Suppressor macrophage (primary cell): ENCODE measurements at places on chromosomes 2 and 18.

GRCh38 chr2:113283704-113284284, 5.1 kb upstream of the PAX8 start:
- no peak for DNase-seq

DNA sequence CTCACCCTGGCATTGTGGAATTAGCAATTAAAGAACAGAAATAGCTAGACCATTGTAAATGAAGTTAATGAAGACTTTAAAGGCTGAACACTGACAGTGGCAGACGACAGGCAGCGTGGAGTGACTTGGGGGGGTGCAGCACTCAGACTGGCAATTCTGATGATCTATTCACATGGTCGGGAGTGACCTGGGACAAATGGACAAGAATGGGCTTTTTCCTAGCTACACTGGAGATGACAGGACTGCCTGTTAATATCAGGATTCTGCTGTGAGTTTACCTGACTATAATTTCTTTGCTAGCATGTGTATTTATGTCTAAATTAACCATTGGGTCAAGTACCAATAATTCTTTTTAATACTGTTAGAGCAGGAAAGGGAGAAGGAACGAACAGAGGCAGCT, 199.6 kb downstream of the FBXO15 start:
- DNase-seq = no peak

DNA sequence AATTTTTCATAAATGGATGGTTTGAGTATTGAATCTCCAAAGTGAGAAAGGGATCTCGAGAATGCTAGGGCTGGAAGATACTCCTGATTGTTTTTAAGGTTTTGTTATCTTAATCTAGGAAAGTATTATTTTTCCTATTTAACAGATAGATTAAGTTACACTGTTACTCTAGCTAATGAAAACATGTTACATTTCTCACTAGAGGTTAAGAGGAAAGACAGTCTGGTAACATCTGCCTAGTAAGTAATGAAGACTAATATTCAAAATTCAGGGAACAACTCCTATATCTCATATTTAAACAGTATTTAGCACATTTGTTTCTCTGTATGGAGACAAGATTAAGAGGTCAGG, 2.0 kb downstream of the GALNT3 start:
- DNase-seq = no peak

GRCh38 chr2:8133363-8133762, 548.5 kb upstream of the ID2 start:
- no peak for DNase-seq

GRCh38 chr2:205483095-205483494, 199.2 kb upstream of the NRP2 start:
- no peak for DNase-seq

DNA sequence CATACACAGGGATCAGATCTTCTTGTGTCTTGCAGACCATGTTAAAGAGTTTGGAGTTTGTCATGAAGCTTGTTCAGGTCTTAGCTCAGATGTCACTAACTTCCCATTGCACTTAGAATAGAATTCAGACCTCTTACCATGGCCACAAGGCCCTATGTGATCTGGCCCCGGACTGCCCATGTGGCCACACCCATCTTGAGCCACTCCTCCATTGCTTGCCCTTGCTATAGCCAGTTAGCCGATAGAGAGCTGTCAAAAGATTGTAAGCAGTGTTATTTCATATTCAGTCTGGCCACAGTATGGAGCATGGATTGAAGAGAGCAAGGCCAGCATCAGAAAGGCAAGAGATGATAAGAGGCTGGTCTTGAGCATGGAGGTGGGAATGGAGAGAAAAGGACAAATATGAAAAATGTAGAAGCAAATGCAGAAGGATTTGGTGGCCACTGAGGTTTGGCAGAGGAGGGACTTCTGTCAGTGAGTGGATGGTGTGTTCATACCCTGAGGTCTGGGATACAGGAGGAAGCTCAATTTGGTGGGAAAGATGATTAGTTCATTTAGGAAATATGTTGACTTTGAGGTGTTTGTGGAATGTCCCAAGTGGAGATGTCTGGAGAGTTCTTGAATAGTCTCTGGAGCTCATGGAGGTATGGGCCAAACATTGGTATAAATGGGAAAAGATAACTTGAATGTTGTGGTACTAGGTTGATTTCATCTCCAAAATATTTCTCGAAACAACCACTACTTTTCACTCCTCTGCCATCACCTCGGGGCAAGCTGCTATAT, 10.6 kb downstream of the DGUOK start:
- DNase-seq = no peak

- DNase-seq = no peak
Measured at GRCh38 chr2:221205103-221205673, 366.9 kb downstream of the EPHA4 start.

DNA sequence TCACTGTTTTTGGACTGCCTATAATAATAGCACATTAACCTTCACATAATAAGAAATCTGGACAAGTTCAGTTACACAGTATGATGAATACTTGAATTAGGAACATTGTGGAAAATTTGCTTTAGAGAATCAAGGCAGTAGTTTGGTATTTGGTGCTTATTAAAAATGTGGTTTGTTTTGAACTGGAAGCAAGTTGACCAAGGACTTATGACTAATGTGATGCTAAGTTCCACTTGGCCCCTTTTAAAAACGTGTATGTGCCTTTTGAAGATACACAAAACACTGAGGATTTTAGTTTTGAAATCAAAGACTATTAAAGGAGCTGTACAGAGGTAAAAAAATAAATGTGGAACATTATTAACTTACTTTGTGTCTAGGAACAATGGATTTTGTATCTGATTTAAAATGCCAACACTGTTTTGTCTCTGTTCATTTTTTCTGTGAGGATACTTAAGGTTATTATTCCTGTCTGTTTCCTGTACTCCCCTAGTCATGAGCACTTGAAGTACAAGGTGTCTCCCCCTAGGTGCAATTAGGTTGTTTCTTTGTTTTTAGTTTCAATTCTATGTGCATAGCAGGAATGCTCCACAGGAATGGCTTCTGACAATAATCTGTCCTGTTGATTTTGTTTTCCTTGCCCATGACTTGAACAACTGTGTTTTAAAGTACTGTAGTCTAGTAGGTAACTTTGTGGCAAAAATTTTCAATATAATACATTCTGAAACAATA, 49.6 kb upstream of the PTH2R start:
- DNase-seq = no peak

- peak; percentile 56 for DNase-seq
Measured at GRCh38 chr2:134727385-134727784, 8.6 kb upstream of the TMEM163 start.

DNA sequence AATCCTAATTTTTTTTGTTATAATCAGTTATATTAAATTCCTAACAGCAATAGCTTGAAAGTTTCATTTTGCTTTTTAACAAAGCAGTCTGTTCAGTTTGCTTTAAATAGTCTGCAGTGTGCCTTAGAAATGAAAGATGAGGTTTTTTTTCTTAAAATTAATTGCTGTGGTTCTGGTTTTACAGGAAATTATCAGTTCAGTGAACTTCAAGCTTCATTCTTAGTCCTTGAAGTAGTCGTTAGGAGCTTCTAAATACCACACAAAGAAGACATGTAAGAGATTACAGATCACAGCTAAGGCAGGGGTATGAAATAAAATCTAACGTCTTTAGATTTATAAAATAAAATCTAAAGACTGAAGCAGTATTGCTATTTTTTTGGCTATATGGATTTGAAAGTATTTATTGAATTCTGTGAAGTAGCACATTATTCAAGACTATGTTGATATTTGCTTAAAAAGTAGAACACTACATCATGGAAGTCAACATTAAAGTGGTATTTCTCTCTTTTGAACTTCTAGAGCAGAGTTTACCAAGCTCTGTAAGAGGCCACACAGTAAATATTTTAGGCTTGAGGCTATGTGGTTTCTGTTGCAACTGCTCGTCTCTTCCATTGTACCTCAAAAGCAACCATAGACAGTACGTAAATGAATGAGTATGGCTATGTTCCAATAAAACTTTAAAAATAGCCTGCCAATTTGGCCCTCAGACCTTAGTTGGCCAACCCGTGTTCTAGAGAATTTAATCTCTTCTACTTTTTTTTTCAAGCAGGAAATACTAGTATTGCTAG, 81.5 kb upstream of the STON1 start:
- DNase-seq = no peak

GRCh38 chr18:58671632-58672564, 633 bp downstream of the MALT1 start:
- DNase-seq = peak; percentile 80

DNA sequence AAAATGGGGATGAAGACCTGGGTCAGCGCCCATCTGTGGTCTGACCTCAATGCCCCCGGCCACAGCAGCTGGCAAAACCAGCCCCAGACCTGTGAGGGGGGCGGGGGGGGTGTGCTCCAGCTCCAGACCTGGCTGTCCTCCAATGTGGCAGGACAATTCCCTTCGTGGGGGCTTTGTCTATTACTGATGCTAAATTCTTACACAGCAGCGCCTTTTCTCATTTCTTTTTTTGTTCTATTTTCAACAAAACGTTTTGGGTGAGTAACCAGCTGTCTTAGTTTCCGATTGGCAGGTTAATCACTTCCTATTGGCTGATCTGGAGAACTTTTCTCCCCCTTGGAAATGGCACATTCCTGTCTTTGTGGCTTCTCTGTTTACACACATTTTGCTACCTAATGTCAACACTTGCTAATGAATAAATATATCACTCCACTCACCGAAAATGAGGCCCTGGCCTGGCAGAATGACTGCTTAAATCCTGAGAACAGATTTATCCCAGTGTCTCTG, 4.4 kb downstream of the SMAD7 start:
- no peak for DNase-seq

DNA sequence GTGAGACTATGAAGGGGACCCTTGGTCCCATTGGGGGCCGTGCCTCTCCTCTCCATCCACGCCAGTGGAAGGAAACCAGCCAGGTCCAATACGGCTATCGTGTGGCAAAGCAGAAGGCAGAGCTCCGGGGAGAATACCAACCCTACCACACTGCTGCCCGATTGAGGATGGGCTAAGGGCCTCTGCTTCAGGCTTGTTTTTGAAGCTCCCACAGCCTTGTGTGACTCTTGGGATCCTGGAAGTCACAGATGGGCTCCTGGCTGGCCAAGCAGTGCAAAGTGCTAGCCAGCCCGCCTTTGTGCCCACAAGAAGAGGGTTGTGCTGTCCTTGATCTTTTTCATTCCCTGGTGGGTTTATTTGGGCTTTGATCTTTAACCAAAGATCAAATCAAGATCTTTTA, 70.6 kb upstream of the ID2 start:
- DNase-seq = no peak

GRCh38 chr2:127176371-127177311, 43.5 kb downstream of the CYP27C1 start:
- DNase-seq = peak; percentile 83

GRCh38 chr2:37993143-37993542, 68.1 kb downstream of the RMDN2 start:
- peak; percentile 15 for DNase-seq

- DNase-seq = no peak
Measured at GRCh38 chr18:48867978-48868377, 82.8 kb downstream of the SMAD7 start.

- DNase-seq = peak; percentile 61
Measured at GRCh38 chr2:27667446-27667845, 3.8 kb downstream of the SLC4A1AP start.

DNA sequence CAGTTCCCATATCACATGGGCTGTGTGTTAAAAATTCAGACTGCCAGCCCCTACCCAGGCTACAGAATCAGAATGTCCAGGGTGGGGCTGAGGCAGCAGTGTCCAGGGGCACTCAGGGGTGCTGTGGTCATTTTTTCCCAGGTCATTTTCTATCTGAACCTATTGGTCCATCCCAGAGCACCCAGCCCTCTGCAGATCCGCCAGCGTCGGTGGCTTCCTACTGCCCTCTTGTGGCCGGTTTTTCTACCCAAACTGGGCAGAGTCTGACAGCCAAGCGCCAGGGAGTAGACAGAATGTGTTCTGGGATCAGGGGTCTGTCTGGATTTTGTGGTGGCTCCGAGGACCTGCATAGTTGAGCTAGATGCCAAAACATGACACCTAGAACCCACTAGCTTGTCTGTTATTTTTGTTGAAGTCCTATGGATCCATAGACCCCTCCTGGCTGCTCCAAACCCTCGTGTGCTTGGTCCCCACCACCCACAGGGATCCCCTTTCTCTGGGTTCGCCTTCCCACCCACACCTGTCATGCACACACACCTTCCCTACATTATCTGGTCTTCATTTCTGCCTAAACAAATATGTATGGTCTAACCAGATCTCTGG, 34.1 kb upstream of the RMDN2 start:
- peak; percentile 87 for DNase-seq

DNA sequence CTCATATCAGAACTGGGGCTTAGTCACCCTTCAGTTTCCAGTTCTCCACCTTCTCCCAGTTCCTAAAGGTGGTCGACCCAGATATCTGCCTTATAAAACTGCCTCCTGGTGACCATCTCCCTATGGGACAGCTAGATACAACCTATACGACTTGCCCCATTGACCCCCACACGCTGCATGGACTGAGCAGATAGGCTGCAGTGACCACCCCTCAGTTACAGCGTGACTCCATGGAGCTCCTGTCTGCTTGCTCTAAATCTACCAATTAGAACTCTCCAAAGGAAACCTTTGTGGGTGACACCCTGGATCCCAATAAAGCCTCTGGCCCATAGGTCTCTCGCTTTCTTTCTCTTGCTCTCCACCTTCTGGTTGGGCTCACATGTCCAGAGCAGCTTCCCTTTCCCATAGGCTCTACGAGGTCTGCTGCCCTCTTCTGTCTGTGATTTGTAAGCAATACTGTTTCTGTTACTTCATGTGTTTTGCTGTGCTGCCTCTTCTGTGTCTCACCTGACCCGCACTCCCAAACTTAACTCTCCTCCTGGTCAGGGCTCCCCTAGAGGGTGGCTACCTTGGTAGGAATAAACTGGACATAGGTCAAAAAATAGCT, 971.3 kb upstream of the FAM98A start:
- DNase-seq = no peak

GRCh38 chr18:44181951-44182747, 498.5 kb upstream of the SETBP1 start:
- DNase-seq = no peak

GRCh38 chr2:224038830-224039079, 331 bp downstream of the SERPINE2 start:
- no peak for DNase-seq

GRCh38 chr2:221137385-221137784, 434.7 kb downstream of the EPHA4 start:
- no peak for DNase-seq

GRCh38 chr2:28406276-28407096, 13.8 kb downstream of the FOSL2 start:
- peak; percentile 93 for DNase-seq

GRCh38 chr18:80247393-80247841, at the start of gene PARD6G:
PARD6G (minus strand) TSS chr18:80247514; CDS start chr18:80247348, 166 bp downstream.
- DNase-seq = peak; percentile 75

- DNase-seq = no peak
Measured at GRCh38 chr2:187397886-187398285, 50.2 kb downstream of the CALCRL start.
